T-cell (primary cell): ENCODE measurements at places on chromosomes 4 and X. TPM values are rescaled to one million over a fixed set of nuclear protein-coding genes. Genes with fewer than 3 reads are reported as not detected.

Gene F8A2
- not detected for total RNA-seq

Gene BEX5
- total RNA-seq, result 5.4 TPM

Gene TBC1D8B
- total RNA-seq, result 0.40 TPM

Gene ARSD
- 1.4 TPM for total RNA-seq

GRCh38 chrX:22542641-22543040 is 269.9 kb downstream of the CBLL2 start:
- no peak for DNase-seq

DNA sequence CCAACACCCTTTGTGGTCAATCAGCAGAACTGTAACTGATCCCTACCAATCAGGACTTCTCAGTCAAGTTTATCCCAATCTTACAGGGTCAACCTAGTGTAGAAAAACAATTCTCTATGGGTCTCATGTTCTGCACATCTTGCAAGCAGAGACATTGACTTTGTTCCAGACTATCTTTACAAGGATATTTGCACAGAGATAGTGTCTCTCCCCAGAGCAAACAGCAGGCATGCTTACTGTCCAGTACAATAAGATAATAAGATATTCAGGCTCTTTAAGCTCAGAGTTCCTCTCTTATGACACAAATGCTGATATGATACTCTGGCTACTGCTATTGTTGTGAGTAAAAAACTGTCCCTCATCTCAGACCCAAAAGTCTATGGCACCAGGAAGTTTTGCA is 53.2 kb downstream of the ACSL4 start:
- DNase-seq, result no peak

DNA sequence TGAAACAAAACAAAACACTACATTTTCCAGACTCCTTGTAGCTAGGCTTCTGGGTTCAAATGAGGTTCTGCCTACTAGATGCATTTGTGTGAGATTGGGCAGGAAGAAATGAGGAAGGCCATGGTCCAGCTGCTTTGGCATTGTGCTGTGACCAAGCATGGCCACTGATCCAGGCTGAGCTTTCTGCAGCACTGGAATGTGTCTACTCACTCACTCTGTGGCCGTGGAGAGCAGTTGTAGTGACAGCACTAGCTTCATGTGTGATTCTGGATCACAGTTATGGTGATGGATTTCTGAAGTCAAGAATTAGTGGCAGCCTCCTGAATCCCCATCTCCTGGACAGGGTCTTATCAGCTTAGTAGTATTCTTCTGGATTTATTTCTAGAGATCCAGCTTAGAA is 358.9 kb downstream of the GPAT3 start:
- DNase-seq, result no peak
